ENCODE measurements at places on chromosomes 6 and 20.

DNA sequence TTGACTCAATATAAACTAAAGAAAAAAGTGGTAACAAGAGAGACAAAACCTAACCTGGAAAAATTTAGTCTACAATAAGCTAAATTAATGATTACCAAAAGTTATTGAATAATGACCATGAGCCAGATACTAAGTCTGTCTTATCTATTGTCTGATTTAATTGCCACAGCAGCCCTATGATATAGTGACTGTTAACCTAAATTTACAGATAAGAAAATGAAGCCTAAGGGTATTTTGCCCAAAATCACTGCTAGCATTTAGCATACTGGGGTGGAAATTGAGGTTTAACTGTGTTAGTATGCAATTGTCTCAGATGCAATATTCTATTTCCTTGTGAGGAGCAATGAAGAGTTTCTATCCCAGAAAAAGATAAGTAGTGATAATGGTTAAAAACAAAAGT is 361.0 kb upstream of the EYS start:
- DNase-seq, result no peak

- DNase-seq, result peak; percentile 42
These were observed 710 bp downstream of the BTBD9 start for GRCh38 chr6:38638941-38639497.

- no peak for DNase-seq
These were observed 107.6 kb upstream of the TRAF3IP2 start for GRCh38 chr6:111713236-111713635.

GRCh38 chr20:45153752-45154151 is 20.9 kb upstream of the PI3 start:
- DNase-seq, result no peak

DNA sequence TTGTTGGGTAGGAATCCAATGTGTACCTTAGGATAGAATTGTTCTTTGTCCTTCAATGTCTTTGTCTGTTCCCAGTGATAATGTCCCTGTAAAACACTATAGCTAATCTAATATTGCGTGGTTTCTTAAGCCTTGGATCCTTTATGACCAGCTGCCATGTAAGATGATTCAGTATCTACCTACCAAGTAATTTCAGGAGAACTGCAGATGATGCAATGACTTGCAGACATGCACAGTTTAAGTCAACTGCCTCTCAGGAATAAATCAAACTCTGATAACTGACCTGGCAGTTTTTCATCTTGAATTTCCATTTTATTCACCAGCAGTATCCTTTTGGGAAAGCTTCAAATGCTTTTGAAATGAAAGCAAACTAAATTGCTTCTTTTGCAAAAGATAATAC is 157.8 kb downstream of the TPBG start:
- DNase-seq, result no peak

DNA sequence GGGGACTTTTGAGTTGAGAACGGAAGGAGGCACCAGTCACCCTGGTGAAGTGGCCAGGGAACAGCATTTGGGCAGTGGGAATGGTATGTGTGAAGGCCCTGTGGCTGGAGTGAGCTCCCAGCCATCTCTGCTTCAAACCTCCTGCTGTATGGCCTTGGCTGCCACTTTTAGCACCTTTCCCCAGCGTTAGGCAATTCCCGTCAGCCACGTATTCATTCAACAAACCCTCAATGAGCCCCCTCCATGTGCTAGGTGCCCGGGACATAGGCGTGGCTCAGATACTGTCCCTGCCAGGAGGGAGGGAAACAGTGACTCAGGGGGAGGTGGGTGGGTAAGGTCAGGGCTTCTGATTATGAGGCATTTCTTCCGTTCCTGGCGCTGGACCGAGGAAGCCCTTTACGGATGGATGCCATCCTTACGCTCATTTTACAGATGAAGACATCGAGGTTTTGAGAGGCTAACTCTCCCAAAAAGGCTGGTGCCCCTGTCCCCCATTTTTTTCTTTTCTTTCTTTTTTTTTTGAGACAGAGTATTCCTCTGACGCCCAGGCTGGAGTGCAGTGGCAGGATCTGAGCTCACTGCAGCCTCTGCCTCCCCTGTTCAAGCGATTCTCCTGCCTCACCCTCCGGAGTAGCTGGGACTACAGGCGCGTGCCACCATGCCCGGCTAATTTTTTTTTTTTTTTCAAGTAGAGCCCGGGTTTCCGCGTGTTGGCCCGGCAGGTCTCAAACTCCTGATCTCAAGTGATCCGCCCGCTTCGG is 37.5 kb downstream of the SRC start:
- peak; percentile 24 for DNase-seq

- peak; percentile 2 for DNase-seq
These were observed 43.4 kb upstream of the SIRPG start for GRCh38 chr20:1700990-1701389.

DNA sequence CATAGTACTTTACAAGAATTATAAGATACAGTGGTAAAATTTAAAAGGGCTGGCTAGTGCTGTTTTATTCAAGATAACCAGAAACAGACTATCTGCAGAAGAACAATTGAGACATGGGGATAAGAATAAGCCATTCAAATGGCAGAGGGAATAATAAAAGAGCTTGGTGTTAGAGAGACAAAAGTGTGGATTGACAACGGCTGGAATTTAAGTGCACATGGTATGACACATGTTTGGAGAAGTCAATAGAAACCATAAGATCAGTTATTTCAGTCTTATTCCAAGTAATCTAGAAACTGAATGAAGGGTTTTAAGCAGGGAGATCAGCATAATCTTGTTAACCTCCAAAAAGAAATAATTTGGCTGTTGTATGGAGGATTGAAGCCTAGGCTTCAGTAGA is 1205.5 kb upstream of the CITED2 start:
- no peak for DNase-seq

DNA sequence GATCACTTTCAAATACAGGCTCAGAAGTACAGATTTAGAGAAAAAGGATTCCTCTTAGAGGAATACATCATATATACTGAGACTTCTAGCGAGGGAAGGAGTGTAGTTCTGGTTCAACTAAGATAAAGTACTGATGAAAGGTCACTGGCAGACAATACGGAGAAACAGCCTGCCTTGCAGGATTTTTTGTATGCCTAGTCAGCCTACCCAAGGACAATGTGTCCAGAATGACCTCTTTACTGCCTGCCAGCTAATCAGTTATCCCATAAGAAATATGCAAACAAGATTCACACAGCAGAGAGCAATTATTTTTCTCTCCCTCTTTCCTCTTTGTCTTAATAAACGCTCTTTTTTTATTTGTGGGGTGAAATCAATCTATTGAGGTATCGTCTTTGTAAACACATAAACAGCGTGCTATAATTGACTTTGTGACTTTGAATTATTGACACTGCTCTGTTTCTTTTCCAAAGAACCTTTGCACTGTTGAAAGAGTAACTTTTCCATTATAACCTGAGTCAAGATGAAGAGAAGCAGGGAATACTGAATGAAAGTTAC is 1.4 kb upstream of the TSPYL4 start:
- DNase-seq, result peak; percentile 29

DNA sequence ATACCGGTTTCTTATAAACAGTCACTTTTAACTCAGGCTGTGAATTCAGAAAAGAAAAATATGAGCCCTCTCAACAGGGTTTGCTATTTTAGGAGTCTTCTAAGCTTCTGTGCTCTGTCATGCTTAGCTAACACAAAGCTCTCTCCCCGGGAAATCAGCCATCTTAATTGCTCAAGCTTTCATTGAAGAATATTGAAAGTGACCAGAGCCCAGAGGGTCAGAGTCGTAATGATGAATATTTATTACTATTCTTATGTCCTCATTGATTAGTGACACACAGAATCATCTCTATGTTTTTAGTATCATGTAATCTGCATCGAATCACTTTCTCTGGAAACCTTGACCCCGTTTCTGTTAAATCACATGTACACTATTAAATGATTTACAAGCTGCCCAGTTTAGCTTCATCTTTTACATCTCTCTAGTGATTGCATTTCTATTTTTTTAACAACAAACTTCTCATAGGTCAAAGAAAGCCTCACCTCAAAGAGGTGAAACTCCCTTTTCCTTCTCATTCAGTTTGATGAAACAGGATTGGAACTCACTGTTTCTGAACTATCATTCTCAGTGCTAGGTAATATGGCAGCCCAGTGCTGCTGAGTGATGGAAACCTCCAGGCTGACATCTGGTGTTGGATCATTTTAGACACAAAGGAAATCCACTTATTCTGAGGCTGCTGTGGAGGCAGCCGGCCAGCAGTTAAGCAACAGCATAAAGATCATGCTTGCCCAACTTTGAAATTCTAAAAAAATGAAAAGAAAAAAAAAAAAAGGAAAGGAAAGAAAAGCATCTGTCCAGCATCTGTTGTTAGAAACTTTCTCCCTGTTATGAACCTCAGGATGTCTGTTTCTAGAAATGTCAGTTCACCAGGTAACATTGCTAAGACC is 96.3 kb downstream of the RFPL4B start:
- peak; percentile 93 for DNase-seq

DNA sequence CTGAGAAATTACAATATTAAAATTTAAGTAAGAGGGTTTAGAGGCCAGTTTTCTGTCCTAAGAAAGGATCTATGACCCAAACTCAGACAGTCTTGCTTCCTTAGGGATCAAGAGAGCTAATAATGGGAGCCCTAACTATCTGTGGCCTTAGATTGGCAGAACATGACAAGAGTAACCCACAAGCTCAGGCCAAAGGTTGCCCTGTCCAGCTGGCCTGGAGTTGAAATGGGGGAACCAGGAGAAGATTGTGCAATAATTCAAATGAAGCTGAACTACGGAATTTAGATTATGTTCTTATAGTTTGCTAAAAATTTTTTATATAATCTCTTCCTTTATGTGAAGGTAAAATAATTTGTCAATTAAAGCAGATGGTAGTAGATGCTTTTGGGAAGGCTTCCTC is 26.4 kb downstream of the LAMA4 start:
- DNase-seq, result no peak

- no peak for DNase-seq
These were observed 11.9 kb upstream of the NPBWR2 start for GRCh38 chr20:64119301-64119680.

DNA sequence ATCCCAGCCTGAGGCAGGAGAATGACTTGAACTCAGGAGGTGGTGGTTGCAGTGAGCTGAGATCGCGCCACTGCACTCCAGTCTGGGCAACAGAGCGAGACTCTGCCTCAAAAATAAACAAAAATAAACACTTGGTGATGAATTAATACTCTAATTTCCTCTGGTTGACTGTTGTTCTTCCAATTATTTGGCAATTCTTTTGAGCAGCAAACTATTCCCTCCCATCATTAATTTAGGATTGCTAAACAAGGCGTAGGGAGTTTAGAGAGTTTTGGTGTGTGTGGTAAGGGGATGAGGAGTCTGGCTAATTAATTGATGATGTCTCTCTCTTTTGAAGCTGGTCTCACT is 2.7 kb upstream of the ID1 start:
- no peak for DNase-seq

DNA sequence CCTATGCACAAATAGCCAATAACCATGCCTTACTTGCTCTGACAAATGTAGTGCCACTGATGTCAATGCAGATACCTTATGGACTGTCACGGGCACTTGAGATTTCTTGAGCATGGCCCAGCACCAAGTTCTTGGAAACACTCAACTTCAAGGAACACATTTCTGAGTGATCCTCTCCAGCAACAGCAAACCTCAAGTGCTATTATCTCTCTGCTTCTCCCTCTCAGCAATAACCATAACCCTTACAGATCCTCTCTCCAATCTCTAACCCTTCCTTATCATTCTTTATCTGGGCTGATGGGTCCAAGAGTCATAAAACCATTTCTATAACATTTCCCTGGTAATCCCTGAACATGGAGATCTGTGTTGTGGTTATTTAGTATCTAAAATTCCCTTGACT is 266.9 kb upstream of the STXBP5 start:
- no peak for DNase-seq

- no peak for DNase-seq
These were observed 4.7 kb upstream of the PBOV1 start for GRCh38 chr6:138222901-138223546.

DNA sequence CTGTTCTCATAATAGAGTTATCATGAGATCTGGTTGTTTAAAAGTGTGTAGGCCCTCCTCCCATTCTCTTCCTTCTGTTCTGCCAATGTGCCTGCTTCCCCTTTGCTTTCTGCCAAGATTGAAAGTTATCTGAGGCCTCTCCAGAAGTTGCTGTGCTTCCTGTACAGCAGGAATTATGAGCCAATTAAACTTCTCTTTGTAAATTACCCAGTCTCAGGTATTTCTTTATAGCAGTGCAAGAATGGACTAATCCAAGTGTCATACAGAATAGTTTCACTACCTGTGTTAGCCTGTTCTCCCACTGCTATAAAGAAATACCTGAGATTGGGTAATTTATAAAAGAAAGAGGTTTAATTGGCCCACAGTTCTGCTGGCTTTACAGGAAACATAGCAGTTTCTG is 100.0 kb downstream of the CD24 start:
- DNase-seq, result no peak

- DNase-seq, result peak; percentile 33
These were observed 25.4 kb downstream of the FBXO9 start for GRCh38 chr6:53090576-53090975.

DNA sequence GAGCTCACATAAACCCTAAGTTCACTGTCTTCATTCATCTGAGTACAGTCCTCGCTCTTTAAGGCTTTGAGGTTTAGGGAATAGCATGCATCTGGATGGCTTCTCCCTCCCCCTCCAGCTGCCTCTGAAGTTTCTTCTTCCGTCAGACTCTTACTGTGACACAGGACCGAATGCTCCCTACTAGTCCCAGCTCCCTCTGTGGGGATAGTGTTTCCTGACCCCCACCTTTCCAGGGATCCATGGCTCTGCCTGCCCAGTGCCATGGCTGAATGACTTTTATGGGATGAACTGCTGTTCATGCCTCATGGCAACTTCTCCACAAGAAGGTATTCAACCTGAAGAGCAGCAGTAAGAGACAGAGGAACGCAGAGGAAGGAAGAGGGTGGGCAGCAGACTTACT is 79.8 kb upstream of the EMILIN3 start:
- no peak for DNase-seq

GRCh38 chr6:54865091-54865631 is 18.6 kb downstream of the FAM83B start:
- no peak for DNase-seq

DNA sequence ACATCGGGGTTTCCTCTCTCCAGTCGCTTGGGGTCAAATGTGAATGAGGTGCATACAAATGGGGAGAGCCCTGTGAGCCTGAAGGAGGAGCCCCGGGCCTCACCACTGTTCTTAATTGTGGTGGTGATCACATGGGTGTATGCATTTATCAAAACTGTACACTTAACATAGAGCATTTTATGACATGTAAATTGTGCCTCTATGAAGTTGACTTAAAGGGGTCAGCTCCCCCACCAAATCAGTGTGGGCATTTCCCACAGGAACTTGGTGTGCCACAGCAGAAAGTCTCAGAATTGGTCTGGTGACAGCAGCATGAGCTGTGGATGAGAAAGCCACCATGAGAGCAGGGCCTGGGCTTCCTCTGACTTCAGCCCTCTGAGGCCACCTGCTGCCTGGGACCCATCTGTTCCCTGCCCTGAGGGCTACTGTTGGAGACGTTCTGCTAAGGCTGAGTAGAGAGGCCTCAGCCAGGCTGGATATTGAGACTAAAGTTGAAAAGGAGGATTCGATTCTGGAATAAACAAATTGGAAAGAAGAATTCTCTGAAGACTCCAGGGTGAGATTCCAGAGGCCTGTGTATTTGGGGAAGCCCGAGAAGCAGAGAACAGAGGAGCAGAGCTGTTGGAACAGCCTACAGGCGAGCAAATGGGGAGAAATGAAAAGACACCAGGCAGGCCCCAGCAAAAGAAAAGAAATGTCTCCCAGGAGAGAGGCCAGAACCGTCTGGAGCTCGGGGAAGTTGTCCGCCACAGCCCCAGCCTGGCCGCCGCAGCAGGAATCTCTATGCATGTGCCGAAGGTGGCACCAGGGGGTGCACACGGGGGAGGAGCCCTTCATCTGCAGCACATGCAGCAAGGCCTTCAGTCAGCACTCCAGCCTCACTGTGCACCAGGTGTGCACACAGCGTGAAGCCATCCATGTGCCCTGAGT is 37.6 kb upstream of the XRN2 start:
- DNase-seq, result no peak

All from fibroblast of lung (primary cell).